ENCODE measurements at places on chromosomes 12 and 14. TPM values are rescaled to one million over a fixed set of nuclear protein-coding genes. Genes with fewer than 3 reads are reported as not detected.

Gene DPF3
- total RNA-seq = 0.23 TPM

Gene MAP1LC3B2
- total RNA-seq = 1.3 TPM

Gene NRIP2
- not detected for total RNA-seq

Gene LAG3
- total RNA-seq = 1.1 TPM

Gene ATP6V1D
- total RNA-seq = 76.5 TPM

Gene PLCZ1
- not detected for total RNA-seq

Gene CPNE6
- not detected for total RNA-seq

Gene KRT78
- not detected for total RNA-seq

Gene ARHGAP9
- 0.22 TPM for total RNA-seq

Gene DHRS7
- 83.1 TPM for total RNA-seq

Gene C1R
- 26.3 TPM for total RNA-seq

Gene C3AR1
- total RNA-seq = not detected

Gene MMP19
- 0.13 TPM for total RNA-seq
